NCI-H446 (cell line): ENCODE measurements at places on chromosomes 4 and X.

GRCh38 chrX:134568285-134569016 lies 89.8 kb downstream of the PLAC1 start:
- DNase-seq, result no peak

- no peak for DNase-seq
Observed at GRCh38 chrX:46381630-46382029, 163.6 kb downstream of the ZNF674 start.

DNA sequence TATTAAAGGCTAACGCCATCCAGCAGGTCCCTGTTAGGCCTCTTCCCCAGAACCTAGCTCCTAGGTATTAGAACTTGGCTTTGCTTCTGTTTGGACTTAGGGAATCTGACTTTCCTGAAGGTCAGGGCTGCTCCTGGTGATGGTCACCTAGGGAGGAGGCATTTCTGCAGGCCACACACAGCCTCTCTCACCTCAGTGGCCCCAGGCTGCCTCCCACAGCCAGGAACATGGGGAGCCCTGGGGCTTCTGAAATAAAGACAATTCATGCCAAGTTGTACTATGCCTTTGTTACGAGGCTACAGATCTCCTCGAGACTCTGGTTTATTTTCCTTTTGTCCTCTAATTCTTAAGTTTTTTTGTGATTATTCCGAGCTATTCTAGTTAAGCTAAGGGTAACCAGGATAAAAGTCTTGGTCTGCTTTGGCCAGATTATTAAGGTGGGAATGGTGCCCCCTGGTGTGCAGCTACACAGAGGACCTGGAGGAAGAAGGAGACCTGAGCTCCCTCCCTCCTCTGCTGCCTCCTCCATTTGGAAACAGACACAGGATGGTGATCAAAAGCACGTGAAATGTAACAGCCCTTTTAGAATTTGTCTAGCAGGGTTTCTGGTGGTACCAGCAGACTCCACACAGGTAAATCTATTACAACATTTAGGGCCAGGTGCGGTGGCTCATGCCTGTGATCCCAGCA lies 131.0 kb downstream of the DCLK2 start:
- DNase-seq, result peak; percentile 21

DNA sequence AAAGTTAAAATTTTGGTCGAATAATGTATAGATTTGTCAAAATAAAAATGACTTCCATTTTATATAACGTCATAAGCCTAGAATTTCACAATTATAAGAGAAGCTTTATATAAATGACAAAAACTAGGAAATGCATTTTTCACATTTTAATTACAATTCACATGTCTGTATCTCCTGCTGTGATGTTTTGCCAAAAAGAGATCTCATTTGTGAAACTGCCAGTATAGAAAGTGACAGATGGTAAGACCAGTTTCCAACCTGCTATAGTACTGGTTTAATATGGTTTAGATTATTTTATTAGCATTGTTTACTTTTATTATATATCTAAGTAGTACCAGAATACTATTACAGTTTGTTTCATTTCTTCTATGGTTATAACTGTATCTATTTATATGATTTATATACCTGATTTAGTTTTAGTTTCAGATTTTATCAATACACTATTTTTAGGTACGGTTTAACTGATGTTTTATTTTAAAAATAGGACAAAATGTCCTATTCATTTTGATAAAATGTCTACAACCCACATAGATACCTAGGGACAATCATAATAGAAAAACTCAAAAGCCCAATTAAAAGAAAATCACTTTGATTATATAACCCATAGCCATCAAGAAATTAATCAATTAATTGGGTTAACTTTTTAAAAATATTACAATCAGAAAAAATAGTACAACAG lies 5.4 kb upstream of the CCSER1 start:
- DNase-seq, result peak; percentile 78

DNA sequence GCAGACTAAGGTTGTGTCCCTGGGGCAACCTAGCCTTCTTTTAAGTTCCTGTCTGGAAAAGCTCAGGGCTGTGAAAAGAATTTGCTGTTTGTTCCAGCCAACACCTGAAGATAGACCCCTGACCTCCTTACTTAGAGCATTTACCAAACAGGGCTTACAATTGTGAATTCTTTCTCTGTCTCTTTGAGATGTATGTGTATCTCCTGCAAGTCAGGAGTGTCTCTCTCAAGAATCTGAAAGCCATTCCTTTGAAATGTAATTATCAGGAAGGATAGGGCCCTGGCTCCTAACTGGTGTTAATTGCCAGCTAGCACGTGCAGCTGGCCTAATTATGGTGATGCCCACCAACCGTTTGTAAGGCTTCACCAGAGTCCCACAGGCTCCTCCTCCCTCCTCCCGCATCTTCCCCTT lies 18.2 kb downstream of the CCNG2 start:
- no peak for DNase-seq

GRCh38 chrX:140920416-140920815 lies 82.0 kb upstream of the SPANXB1 start:
- no peak for DNase-seq

DNA sequence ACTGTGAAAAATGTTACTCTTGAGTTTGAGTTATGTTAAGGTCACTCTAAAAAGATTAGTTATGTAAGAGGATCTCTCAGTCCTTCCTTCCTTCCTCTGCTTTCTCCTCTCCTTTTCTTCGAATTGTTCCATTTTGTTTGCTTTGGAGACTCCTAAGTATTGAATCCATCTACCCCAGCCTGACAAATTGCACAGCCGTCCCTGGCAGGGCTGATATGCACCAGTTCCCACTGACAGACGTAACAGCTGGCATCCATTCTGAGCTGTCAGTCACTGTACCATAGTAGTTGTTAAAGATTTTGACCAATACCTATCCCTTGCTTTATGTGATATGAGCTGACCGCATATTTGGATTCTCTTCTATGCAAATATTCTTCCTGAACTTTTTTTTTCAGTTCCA lies 210.7 kb upstream of the IGFBP7 start:
- DNase-seq, result no peak

DNA sequence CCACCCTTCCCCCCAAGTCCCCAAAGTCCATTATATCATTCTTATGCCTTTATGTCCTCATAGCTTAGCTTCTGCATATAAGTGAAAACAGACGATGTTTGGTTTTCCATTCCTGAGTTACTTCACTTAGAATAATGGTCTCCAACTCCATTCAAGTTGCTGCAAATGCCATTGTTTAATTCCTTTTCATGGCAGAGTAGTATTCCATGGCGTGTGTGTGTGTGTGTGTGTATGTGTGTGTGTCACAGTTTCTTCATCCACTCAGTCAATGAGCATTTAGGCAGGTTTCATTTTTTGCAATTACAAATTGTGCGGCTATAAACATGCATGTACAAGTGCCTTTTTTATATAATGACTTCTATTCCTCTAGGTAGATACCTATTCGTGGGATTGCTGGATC lies 107.5 kb upstream of the GALNT7 start:
- no peak for DNase-seq

DNA sequence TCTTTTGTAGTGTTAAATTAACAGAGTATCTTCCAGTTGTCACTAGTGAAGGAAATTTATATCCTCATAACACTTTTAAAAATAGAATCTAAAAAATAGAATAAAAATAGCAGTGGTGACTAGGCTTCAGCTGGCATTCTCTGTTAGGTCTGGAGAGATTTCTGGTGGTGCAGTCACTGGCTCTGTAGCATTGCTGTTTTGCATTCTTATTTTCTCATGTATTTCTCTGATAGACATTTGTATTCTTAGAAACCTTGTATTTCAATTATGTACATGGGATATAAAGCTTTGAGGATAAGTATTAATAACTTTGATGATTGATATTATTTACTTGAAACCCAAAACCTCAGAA lies 87.6 kb downstream of the TMEM131L start:
- DNase-seq, result no peak

GRCh38 chr4:148854203-148854602 lies 412.0 kb upstream of the NR3C2 start:
- DNase-seq, result no peak

- DNase-seq, result no peak
Observed at GRCh38 chrX:135528254-135528653, 7.8 kb downstream of the INTS6L start.

GRCh38 chr4:56183344-56183959 lies 203.8 kb downstream of the AASDH start:
- no peak for DNase-seq

DNA sequence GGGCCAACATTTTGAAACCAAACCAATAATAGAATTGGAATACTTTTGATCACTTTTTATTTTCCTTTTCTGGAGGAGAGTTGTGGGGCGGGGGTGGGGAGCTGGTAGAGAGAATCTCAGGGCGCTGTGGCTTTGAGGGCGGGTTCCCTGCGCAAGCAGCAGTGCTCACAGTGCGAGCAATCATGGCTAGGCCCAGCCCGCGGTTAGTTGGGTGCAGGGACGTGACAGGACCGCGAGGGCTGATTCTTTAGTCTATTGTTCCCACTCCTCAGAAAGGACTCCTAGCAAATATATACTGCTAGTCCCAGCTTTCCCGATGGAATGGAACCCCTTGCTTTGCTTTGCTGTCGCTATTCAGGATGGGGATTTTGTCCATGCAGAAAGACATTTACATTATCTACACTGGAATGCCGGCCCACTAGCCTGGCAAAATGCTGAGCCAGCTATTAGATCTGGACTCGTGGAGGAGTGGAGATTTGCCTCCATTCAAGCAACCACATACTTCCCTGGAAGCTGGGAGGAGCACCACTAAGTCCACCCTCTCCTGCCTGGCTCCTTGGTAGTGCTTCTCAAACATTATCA lies 23.9 kb upstream of the APLN start:
- no peak for DNase-seq

- DNase-seq, result no peak
Observed at GRCh38 chrX:39577206-39577984, 520.4 kb downstream of the BCOR start.

- no peak for DNase-seq
Observed at GRCh38 chr4:20297261-20297660, 45.6 kb downstream of the SLIT2 start.

DNA sequence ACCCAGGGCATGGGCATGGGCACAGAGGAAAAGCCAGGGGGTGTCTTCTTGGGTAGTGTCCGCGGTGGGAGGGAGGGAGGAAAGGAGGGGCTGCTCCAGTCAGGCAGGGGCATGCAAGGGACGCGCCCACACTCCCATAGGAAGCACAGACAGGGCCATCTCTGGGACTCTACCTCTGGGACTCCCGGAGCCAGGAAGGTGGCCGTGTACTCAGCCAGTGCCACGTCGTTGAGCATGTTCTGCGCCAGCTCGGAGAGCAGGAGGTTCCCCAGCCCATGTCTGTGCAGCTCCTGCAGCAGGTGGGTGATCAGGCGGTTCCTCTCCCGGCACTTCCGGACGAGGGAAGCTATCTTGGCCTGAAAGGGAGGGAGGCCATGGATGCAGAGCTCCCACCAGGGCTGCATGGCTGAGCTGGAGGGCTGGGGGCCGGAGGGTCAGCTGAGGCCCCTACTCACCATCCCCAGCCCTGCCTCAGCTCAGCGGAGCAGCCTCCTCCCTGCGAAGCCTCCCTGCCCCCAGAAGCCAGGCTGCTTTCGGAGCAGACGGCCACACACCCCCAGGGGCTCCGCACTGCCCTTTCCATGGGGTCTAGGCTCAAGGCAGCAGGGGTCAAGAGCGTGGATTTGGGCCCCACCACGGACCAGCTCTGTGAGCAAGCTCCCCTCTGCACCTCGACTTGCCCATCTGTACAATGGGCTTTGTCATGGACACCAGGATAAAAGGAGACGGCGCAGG lies 44.6 kb downstream of the C4orf50 start:
- no peak for DNase-seq

DNA sequence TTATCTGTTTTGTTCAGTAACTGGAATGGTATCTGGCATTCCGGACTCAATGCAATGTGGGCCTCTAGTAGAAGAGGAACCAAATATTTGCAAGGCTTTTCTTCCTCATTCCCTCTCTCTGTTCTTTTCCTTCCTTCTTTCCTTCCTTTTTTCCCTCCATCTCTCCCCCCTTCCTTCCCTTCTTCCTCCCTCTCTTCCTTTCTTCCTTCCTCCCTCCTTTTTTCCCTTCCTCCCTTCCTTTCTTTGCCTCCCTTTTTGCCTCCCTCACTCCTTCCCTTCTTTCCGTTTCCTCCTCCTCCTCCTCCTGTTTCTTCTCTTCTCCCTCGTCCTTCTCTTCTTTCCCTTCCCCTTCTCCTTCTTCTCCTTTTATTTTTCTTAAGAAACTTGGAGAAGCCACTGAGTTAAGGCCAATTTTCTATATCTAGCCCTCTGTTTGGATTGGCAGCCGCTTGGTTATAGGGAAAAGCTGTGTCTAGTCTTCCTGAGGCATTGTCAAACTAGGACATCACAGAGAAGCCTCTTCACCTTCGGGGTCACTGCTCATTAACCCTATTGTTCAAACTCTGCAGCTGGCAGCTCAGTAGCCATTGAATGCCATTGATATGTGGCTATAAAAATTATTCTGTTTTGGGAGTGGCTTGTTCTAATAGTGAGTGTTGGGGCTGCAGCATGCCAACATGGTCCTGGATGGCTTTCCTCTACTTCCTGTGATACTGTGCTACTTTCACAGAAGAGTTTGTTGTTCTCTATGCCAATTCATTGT lies 95.9 kb downstream of the CFAP299 start:
- no peak for DNase-seq

DNA sequence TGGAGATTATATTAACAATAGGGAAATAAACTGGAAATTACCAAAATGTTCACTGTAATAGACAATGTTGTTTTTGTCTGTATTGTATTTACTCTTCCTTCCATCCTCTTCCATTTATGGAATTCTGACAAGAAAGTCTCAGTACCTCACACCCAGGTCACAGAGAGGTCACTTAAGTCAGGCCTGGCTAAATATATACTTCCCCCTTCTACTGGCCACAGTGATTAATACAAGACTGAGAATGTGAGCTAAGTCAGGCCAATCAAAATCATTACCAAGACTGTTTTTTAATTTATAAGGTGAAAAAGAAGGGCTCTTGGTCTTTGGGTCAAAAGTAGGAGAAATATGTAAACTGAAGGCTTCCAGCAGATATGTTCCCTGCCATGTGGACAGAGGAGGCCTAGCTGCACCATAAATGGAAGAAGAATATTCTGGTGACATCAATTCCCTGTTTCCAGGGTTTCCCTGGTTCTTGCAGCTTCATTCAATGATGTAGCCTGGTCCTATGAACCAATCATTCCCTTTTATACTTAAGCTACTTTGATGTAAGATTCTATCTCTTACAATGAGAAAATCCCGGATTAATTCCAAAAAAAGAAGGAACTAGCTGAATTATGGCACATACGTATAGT lies 64.3 kb downstream of the LRBA start:
- no peak for DNase-seq

GRCh38 chr4:14294611-14295010 lies 667.1 kb upstream of the BOD1L1 start:
- DNase-seq, result no peak
